Right lung (tissue), 10 donors: ENCODE measurements at places on chromosomes 16 and 17. TPM values are rescaled to one million over a fixed set of nuclear protein-coding genes. Genes with fewer than 3 reads are reported as not detected.

The TOP2A gene
- polyA plus RNA-seq, result 189 TPM

The CA7 gene
- not detected for polyA plus RNA-seq

The TBC1D3 gene
- polyA plus RNA-seq, result not detected

The LRRC46 gene
- 19.3 TPM for polyA plus RNA-seq

The ADAD2 gene
- not detected for polyA plus RNA-seq

The C16orf89 gene
- 90.4 TPM for polyA plus RNA-seq

The SRP68 gene
- polyA plus RNA-seq, result 107 TPM

The DCAF7 gene
- polyA plus RNA-seq, result 101 TPM

The BIRC5 gene
- 21.7 TPM for polyA plus RNA-seq

The TRIM72 gene
- polyA plus RNA-seq, result 0.13 TPM

The GAS7 gene
- 36.1 TPM for polyA plus RNA-seq

The HNF1B gene
- polyA plus RNA-seq, result 35.8 TPM

The DRC3 gene
- polyA plus RNA-seq, result 15.7 TPM

The GIT1 gene
- polyA plus RNA-seq, result 42.9 TPM

The PYY gene
- polyA plus RNA-seq, result 0.29 TPM

The KRT39 gene
- not detected for polyA plus RNA-seq

The LRRC36 gene
- polyA plus RNA-seq, result 60.5 TPM

The CCL17 gene
- not detected for polyA plus RNA-seq

The TVP23A gene
- polyA plus RNA-seq, result 5.5 TPM

The TEX14 gene
- 1.00 TPM for polyA plus RNA-seq

The KAT8 gene
- polyA plus RNA-seq, result 55.8 TPM

The TLCD3A gene
- polyA plus RNA-seq, result 36.4 TPM

The DLX3 gene
- 1.8 TPM for polyA plus RNA-seq

The ERN2 gene
- polyA plus RNA-seq, result 0.08 TPM

The GRAP gene
- polyA plus RNA-seq, result 10.3 TPM

The CCL5 gene
- 4.1 TPM for polyA plus RNA-seq

The LAT gene
- 6.0 TPM for polyA plus RNA-seq

The USP6 gene
- polyA plus RNA-seq, result 13.6 TPM

The PITPNM3 gene
- 3.4 TPM for polyA plus RNA-seq

The GNG13 gene
- polyA plus RNA-seq, result not detected

The ABCC11 gene
- 0.23 TPM for polyA plus RNA-seq

The GRB7 gene
- polyA plus RNA-seq, result 28.0 TPM

The KRT24 gene
- polyA plus RNA-seq, result not detected
